ENCODE measurements at places on chromosomes 11 and 22. TPM values are rescaled to one million over a fixed set of nuclear protein-coding genes. Genes with fewer than 3 reads are reported as not detected.

The TMEM184B gene
- total RNA-seq: 55.6 TPM

The MED19 gene
- 12.8 TPM for total RNA-seq

The SLC35E4 gene
- total RNA-seq: 14.2 TPM

The NDUFS8 gene
- 155 TPM for total RNA-seq

The MS4A12 gene
- total RNA-seq: not detected

All from omental fat pad (tissue), 4 donors.